Daoy (cell line): ENCODE measurements at places on chromosomes 16 and 17.
A peak's percentile ranks its signal among the peaks of the same experiment; 100 is the strongest.

DNA sequence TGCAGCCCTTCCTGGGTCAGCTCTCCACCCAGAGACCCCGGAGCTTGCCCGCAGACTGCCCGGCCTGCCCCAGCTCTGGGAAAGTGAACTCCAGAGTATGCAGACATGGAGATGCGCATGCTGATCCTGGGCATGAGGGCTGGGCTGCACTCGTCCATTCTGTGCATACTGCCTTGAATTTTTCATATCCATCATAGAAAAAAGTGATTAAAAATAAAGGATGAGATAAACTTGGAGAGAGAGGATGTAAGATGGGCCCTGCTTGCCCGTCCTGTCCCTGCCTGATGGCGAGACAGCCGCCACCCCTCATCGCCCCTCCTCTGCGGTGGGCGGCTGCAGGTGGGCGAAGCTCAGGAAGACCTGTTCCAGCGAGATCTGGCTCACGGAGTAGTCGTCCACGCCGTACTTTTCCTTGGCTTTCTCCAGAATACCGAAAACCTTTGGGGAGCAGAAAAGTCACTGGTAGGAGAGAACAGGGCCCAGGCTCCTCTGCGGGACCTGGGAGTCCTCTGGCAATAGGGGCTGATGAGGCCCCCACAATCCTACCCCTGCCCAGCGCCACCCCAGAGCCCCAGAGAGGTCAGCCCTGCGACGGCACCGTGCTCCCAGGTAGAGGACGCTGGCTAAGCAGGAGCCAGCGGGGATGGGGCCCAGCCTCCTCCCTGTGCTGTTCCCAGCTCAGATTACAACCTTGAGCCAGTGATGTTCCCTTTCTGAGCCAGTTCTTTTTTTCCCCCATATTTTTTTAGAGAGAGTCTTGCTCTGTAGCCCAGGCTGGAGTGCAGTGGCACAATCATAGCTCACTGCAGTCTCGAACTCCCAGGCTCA lies 8.7 kb upstream of the RNPS1 start:
- no peak for DNase-seq

DNA sequence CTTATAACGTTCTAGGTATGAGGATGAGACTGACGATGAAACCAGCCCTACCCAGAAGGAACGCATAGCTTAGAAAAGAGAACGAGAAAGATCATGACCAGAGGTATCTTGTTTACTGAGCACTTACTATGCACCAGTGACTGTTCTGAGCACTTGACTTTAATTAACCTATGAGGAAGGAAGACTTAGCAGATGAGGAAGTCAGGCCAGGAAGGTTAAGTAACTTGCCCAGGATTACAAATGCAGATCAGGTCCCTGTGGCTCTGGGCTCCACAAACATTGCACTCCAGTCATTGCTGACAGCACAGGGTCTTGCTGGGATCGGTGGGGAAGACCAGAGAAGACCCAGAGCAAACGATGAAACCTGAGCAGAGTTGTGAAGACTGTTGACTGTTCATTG lies 7.1 kb downstream of the KRT13 start:
- DNase-seq: no peak

- no peak for DNase-seq
Observed at GRCh38 chr16:67016143-67016542, 12.8 kb upstream of the CBFB start.

GRCh38 chr16:69711115-69711740 lies 15.1 kb downstream of the NQO1 start:
- DNase-seq: peak; percentile 61

GRCh38 chr16:70437582-70438557 lies 1.0 kb downstream of the ST3GAL2 start:
- DNase-seq: peak; percentile 65

DNA sequence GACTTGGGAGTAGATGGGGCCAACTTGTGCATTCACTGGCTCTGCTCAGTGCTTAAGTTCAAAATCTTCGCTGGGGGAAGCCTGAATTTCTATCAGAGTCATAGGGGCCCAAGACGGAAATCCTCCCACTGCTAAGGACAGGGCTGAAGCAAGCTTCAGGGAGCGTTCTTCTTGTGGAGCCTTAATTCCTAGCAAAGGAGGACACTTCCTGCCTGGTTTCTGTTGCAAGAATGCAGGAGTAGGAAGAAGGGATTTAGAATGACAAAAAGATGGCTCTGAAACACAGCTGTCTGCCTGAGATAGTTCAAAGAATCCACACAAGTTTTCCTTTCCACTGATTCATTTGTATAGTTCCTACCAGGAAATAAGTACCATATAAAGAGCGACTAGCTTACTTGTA lies 26.4 kb downstream of the PSME3IP1 start:
- no peak for DNase-seq

GRCh38 chr17:27613433-27613832 lies 17.6 kb upstream of the LGALS9 start:
- DNase-seq: no peak

- DNase-seq: no peak
Observed at GRCh38 chr17:41904242-41904841, 14.4 kb downstream of the ACLY start.

- peak; percentile 30 for DNase-seq
Observed at GRCh38 chr17:66522591-66523272, 220.3 kb downstream of the PRKCA start.

GRCh38 chr17:64074704-64075426 lies 54.4 kb upstream of the ICAM2 start:
- no peak for DNase-seq
